Stimulated activated CD8-positive, alpha-beta memory T cell treated with anti-CD3 and anti-CD28 coated beads, Interleukin-2, amount 100 ng/mL, for 1 hour (primary cell): ENCODE measurements at places on chromosomes 7 and 10.

- no peak for DNase-seq
These were observed 55.0 kb downstream of the COL13A1 start for GRCh38 chr10:69856601-69857166.

DNA sequence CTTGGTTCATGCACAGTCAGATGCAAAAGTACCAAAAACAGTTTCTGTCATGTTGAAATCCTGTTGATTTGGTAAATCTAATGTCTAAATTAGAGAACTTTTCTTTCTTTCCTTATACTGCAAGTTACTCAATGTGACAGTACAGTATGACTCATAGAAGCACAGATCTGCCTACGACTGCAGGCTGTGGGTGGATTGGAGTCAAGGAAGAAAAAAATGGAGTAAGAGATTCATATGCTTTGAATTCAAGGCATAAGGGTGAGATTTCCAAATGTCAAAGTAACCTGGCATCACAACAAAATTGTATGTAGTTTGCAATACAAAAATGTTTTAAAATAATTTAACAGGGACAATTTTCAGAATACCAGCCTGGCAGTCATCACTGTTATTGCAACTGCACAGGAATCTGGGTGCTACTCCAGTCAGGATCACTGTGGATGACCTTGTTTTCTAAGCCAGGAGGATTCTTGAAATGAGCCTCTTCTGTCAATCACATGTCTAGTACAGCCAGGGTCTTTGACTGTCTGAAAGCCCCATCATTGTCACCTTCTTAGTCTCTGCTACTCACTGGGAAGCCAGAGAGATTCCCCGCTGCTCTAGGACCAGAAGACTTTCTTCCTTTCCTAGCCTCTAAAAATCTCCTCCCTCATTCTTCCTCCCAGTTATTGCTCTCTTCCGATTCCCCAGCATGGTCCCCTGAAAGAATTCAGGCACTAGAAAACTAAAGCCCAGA lies 83.6 kb downstream of the CD36 start:
- DNase-seq: no peak

GRCh38 chr10:105534086-105534485 lies 893.0 kb downstream of the SORCS3 start:
- DNase-seq: no peak

GRCh38 chr10:123464430-123465323 lies 201.5 kb upstream of the GPR26 start:
- no peak for DNase-seq

- no peak for DNase-seq
These were observed 101.9 kb upstream of the ARHGAP21 start for GRCh38 chr10:24825551-24825950.

DNA sequence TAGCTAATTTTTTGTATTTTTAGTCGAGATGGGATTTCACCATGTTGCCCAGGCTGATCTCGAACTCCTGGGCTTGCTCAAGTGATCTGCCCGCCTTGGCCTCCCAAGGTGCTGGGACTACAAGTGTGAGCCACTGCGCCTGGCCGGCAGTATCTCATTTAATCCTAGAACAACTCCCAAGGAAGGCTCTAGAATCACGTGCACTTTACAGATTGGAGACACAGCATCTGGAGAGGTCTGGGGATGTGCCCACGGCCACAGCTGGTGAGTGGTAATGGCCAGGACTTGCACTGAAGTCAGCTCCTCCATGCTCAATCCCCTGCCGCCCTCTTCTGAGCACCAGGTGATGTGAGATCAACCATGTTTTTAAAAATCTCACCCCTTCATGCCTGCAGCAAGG lies 43.1 kb downstream of the CARD11 start:
- no peak for DNase-seq

GRCh38 chr7:123367484-123368122 lies 166.8 kb downstream of the IQUB start:
- DNase-seq: no peak

- DNase-seq: no peak
These were observed 6.2 kb downstream of the HHEX start for GRCh38 chr10:92695679-92696605.

- no peak for DNase-seq
These were observed 2.0 kb downstream of the PAOX start for GRCh38 chr10:133381036-133381435.

GRCh38 chr7:99679400-99680191 lies at the start of gene CYP3A5:
CYP3A5 (minus strand) TSS chr7:99679996; CDS start chr7:99679896, 100 bp downstream.
- DNase-seq: no peak

- no peak for DNase-seq
These were observed 18.4 kb upstream of the SORCS3 start for GRCh38 chr10:104622598-104623209.

DNA sequence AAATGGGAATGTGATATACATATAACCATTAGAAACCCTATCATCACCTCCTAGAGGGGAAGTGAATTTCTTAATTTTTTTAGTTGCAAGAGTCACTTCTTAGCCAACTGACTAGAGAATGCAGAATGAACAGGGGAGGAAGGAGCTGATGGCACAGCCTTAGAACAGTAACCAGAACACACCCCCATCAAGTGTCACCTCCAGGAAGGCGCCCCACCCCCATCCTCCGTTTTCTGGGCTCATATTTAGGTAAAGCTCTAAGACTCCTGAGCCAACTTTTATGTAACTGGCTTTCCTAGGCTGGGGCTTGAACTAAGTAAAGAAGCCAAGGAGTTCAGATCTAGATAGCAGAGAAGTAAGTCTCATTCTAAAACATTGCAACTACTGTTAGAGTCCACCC lies 54.0 kb downstream of the COL17A1 start:
- DNase-seq: no peak

GRCh38 chr10:47404446-47404845 lies 20.4 kb upstream of the ZNF488 start:
- DNase-seq: no peak

DNA sequence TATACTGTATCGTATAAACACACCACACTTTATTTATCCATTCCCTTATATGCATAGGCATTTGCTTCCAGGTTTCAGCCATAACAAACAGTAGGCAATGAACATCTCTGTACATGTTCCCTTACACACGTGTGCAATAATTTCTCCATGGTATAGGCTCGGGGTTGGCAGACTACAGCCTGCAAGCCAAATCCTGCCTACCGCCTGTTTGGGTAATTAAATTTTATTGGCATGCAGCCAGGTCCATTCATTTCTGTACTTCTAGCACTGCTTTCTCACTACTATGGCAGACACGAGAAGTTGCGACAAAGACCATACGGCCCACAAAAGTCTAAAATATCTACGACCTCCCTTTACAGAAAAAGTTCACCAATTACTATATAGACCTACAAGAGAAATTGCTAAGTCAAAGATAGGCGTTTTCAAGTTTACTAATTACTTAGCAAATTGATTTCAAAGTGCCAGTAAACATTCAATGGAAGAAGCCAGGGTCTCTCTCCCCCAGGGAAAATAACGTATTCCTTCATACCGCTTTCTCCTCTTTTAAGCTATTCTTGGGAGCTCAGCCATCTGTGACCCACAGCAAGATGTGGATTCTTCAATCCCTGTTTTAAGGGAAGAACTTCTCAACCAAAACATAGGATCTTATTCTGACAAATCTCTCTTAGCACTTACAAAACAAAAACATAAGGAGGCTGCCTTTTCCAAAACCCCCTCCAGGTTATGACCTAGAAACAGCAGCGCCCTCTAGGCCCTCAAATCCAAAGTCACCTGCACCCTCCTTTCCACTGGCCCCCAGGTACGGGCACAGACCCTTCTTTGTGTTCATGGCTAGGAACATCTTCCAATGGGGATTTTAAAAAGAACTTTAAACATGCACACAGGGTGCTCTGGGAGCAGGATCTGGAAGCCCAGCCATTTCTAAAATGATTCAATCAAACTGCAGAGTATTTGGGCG lies 100.5 kb downstream of the FGFR2 start:
- no peak for DNase-seq

GRCh38 chr10:97888641-97889262 lies 39.1 kb downstream of the GOLGA7B start:
- DNase-seq: no peak

GRCh38 chr10:57624066-57624465 lies 643.6 kb downstream of the IPMK start:
- DNase-seq: no peak

- DNase-seq: no peak
These were observed 56.0 kb downstream of the PRF1 start for GRCh38 chr10:70546584-70546983.

- DNase-seq: no peak
These were observed 61.5 kb downstream of the KCND2 start for GRCh38 chr7:120334475-120334874.

DNA sequence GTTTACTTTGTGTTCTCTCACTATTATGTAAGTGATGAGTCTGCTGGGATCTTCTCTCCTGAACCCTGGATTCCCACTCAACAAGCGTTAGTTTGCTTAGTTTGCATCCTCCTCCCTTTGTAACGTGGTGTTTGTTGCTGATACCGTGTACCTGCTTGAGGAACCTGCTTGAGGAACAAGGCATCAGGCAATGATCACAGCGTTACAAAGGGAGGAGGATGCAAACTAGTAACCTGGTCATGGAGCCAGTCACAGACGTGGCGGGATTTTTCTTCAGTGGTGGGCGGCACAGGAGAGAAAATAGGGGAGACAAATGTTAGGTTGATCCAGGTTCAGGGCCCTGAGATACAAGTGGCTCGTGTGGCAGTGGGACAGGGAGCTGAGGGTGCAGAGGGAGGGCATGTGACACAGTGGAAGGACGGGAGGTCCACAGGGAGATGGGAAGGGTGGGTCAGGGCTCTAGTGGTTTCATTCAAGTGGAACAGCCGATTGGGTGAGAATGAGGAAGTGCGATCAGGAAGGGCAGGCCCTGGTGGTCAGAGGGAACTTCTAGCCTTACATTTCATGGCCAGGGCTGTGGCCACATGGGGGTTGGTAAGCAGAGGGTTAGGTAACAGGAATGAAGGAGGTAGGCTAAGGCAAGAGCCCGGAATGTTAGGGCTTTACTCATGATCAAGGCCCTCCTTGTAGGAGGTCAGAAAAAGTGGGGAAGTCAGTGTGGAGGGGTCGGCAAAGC lies 38.0 kb downstream of the SNX10 start:
- no peak for DNase-seq

- no peak for DNase-seq
These were observed 33.8 kb downstream of the PFKFB3 start for GRCh38 chr10:6236349-6237198.

GRCh38 chr7:15929411-15929810 lies 242.9 kb upstream of the MEOX2 start:
- no peak for DNase-seq

DNA sequence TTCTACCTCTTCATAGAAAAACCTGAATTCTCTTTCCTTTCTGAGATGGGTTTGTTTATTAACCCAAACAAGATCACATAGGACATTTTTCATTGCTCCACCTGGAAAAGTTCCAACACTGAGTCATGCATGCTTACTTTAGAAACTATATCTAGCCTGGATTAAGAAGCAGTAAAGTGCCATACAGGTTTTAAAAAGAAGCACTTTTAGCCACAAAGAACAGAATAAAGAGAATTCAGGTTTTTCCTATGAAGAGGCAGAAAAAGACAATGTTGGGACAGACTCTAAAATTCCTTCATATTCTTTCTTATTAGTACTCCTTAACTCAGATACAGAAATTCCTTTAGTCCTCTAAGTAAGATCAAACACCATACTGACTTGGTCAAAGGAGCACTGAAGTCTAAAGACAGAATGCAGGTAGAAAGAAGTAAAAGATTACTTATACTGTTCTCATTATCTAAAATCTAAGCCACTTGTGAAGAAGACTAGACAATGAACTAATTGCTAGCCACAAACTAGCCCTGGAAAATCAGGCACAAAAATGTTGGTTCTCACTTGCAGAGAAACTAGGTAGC lies 241.3 kb downstream of the ANK3 start:
- no peak for DNase-seq
